ENCODE measurements at places on chromosomes 7 and 10.

DNA sequence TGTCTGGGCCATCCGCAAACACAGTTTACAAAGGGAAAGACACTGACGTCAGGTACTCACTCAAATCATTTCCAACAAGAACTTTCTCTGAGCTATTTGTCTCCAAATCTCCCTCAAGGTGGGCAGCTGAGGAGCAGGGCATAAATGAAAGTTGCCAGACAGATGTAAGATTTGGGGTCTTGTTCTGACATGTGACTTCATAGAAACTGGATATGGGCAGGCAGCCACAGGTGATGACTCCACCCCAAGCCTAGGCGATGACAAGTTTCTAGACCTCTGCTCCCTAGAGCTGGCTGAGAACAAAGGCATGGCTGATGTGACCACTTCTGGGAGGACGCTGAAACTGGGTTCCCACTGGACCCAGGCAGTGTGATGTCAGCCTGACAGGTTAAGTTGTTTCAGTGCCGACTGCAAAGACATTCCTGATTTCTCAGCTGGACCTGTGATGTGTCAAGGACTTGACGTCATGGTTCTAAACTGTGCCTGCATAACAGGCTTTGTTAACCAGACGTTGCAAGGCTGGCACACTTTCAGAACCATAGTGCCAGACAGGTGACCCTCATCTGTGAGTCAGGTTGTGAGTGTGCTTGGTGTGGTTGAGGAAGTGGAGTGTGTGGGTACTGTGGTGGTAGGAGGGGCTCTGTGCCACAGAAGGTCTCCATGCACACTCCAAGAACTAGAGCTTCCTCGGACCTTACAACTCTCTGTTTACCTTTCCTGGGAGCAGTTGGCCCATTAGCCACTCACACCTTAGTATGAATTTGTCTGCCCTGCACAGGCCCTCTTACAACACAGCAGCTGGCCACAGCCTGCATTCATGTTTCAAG, 39.9 kb upstream of the EBF3 start:
- no peak for DNase-seq

GRCh38 chr10:113063043-113063967, 113.3 kb downstream of the TCF7L2 start:
- no peak for DNase-seq

DNA sequence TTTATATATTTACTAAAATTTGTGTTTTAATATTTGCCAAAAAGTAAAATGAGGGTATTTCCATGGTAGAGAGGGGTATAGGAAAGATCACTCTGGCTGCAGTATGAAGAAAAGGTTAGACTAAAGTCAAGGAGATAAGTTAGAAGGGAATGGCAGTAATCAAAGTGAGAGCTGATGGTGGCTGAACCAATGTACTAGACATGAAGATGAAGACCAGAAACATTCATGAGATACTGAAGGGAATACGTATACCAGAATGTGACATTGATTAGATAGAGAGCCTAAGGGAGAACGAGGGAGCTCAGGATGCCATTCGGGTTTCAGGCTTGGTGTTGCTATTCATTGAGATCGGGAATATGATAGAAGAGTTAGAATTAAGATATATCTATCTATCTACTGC, 7.8 kb downstream of the ZNF713 start:
- DNase-seq: no peak

GRCh38 chr7:86485827-86486226, 157.9 kb upstream of the GRM3 start:
- no peak for DNase-seq

DNA sequence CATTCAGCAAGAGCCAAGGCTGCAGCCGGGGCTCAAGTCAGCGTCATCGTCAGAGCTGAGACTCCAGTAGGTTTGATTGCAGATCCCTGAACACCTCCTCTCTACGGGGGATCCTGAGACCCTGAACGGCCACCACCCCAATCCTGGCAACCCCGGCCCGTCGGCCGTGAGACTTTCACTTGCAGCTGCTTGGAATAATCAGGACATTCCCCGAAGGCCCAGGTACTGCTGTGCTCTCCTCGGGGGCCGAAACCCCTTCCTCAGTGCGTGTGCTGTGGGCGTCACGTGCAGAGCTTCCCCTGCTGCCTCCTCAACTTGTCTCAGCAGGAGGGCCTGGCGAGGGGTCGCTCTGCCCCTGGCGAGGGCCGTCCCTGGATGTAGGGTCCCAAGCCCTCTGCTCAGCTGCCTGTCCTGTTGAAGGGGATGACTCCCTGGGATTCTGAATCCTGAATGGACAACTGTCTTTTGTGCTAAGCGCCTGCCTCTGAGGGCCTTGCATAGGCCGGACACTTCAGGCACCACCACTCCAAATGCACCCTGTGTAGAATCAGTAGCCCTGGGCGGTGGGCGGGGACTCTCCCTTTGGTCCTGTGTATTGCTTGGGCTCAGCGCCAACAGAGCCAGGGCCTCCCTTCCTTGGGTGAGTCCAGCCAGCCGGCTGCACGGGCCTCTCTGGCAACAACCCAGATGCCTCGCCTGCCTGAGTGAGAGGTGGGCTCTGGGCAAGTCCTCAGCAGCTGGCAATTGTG, 63.8 kb upstream of the EBF3 start:
- DNase-seq: no peak

DNA sequence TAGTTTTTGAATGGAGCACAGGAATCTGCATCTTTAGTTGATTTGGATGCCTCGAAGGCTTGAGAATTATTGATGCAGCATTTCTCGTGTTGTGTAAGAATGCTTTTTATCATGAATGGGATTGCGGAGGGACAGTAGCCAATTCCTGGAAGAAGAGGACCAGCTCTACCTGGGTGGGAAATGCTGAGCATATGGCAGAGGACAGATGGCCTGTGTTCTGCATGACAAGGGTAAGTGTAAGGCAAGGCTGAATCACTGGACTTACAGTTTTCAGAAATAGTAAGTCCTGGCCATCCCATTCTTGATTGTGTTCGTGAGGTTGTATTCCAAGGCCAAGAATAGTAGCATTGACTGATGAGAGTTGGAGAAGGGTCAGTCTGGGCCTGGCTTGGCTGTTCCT, 15.9 kb downstream of the RP9 start:
- DNase-seq: no peak

DNA sequence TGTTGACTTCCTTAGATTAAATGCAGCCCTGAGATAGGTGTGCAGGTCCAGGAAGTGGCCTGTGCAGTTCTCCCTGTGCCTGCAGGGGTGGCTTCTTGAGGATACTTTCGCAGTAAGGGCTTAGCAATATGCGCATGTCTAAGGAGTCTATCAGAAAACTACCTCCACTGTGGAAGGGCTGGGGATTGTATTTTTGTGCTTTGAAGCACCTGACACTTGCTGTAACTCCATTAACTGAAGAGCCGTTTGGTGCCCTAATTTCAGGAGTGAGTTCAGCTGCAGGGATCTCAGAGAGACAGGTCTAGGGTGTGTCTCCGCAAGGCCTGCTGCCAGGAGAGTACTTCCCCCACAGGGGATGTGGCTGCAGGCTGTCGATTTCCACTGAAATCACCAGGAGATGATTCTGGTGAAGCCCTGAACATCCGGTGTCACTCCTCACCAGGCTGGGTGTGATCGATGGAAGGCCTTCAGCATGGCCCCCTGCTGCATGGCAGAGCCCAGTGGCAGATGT, 35.5 kb downstream of the IKZF1 start:
- no peak for DNase-seq

GRCh38 chr10:94123258-94123995, 129.7 kb downstream of the PLCE1 start:
- DNase-seq: peak; percentile 34

GRCh38 chr7:55563596-55564325, 8.5 kb downstream of the VOPP1 start:
- no peak for DNase-seq

DNA sequence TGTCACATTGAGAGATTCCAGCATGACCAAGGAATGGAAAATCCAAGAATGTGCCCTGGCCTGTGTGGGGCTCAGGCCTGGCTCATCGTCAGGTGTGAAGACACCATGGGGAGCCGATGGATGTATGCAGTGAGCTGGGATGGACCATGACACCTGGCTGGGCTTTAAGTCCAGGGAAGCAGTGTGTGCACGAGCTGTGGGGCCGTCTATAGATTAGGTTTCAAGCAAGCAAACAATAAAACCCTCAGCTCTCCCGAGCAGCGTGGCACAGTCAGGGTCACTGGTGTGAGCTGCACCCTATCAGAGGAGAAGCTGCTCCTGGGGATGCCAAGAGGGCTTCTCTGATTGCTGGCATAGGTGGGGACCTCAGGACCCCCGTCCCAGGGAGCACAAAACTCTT, 50.5 kb upstream of the DLG5 start:
- no peak for DNase-seq

- no peak for DNase-seq
Measured at GRCh38 chr7:156236936-156237599, 403.5 kb upstream of the RNF32 start.

GRCh38 chr7:24343614-24344013, 59.6 kb downstream of the NPY start:
- DNase-seq: no peak
